ENCODE measurements at places on chromosomes 1 and 21. TPM values are rescaled to one million over a fixed set of nuclear protein-coding genes. Genes with fewer than 3 reads are reported as not detected.

GRCh38 chr1:6447016-6447817 lies 18.8 kb downstream of the TNFRSF25 start:
- H3K27ac ChIP-seq = no peak overlapping the region
- H3K4me1 ChIP-seq = no peaks in the 10 kb centered on the region
- H3K4me3 ChIP-seq = no peak overlapping the region
- DNase-seq = no peak
- H3K27me3 ChIP-seq = no peaks in the 10 kb centered on the region

DNA sequence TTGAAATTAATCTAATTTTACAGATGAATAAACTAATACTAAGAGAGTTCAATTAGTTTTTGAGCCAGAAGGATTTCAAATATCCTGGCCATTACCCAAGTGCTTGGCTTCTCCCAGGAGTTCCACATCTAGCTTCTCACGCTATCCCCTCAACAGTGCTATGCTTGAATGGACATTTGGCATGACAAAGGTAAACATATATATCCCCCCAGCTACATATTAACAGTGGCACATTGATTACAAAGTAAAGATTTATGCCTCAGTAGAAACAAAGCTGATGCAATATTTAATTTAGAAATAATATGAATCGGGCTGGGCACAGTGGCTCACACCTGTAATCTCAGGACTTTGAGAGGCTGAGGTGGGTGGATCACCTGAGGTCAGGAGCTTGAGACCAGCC lies 434.6 kb upstream of the PRMT6 start:
- DNase-seq = no peak
- no peak overlapping the region for H3K27ac ChIP-seq
- H3K4me1 ChIP-seq = no peaks in the 10 kb centered on the region

Gene CNR2
- not detected for total RNA-seq

Gene LAX1
- not detected for total RNA-seq

DNA sequence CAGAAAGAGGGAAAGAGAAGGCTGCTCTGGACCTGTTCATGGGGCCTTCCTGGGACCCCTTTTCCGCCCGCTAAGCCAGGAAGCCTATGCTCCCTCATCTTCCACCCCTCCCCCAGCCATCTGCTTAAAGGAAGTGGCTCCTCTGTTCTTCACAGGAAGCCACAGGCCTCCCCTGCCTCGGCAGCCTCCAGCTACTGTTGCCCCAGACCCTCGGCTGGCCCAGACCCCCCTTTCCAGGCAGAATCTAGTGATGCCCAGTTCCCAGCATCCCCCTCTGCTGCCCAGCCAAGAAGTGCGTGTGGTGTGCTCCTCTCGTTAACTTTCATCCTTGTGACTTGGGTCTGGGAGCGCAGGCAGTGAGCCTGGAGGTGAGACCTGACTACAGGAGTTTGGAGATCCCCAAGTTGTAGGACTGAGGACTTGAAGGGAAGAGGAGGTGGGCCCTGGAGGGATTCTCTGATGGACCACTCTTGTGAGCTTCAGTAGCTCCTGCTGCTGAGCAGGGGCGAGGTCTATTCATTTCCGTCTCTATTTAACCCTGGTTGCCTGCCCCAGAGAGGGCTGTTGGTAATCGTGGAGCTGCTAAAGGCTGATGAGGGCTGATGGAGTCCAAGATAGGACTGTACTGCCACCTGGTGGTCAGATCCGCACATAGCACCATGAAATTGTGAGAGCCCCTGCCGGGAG lies 9.1 kb downstream of the IFI6 start:
- H3K4me3 ChIP-seq = no peak overlapping the region
- no peak overlapping the region for H3K27ac ChIP-seq
- no peaks in the 10 kb centered on the region for H3K36me3 ChIP-seq
- DNase-seq = peak; percentile 78
- no peaks in the 10 kb centered on the region for H3K27me3 ChIP-seq

DNA sequence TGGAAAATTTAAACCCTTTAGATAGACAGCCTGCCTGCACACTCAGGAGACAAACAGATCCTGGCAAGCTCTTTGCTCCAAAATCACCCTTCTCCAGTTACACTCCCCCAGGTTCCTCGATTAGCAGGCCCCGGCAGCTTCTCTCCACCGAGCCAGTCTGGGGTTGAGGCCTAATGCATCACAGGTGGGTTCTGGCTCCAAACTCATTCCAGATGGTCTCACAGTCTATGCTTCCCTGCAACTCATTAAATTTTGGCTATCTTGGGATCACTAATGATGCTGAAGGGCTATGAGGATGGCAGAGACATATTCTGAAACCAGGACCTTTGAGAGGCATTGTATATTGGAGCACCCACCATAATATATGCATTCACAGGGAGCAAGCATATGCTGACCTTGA lies 559.8 kb upstream of the USP24 start:
- H3K4me3 ChIP-seq = no peak overlapping the region
- no peaks in the 10 kb centered on the region for H3K36me3 ChIP-seq
- no peak for DNase-seq
- no peak overlapping the region for H3K27ac ChIP-seq
- H3K4me1 ChIP-seq = no peaks in the 10 kb centered on the region

- H3K4me3 ChIP-seq = peak within 1 kb of the TSS; percentile 70
- peaks cover 15% of the 10 kb centered on the region for H3K4me1 ChIP-seq
- H3K27ac ChIP-seq = peak within 1 kb of the TSS; percentile 96
- no peaks in the 10 kb centered on the region for H3K27me3 ChIP-seq
These were observed at the start of gene SRRM1 for GRCh38 chr1:24642481-24643362. TSS of gene SRRM1 (plus strand) at chr1:24643302. CDS start at chr1:24643327, 25 bp downstream.

Gene LCE6A
- not detected for total RNA-seq

DNA sequence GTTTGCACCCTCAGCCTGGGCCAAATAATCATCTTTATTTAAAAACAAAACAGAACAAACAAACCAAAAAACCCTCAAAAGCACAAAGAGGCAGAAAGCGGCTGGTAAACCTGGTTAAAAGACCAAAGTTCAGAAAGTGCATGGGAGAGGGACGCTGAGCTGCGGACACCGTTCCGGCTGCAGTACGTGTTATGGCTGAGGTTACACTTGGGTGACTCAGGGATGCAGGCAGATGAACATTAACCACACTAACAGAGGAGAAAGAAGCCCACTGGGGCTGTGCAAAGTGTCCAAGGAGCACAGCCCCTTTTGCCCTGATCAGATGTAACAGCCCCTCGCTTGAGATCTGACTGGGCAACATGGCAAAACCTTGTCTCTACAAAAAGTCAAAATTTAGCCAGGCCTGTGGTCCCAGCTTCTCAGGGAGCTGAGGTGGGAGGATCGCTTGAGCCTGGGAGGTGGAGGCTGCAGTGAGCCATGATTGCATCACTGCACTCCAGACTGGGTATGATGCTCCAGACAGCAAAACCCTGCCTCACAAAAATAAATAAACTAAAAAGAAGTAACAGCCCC lies 28.3 kb downstream of the GPR157 start:
- no peaks in the 10 kb centered on the region for H3K4me1 ChIP-seq
- DNase-seq = no peak
- no peak overlapping the region for H3K4me3 ChIP-seq
- H3K36me3 ChIP-seq = no peaks in the 10 kb centered on the region
- H3K27me3 ChIP-seq = no peaks in the 10 kb centered on the region

- H3K36me3 ChIP-seq = no peaks in the 10 kb centered on the region
- no peaks in the 10 kb centered on the region for H3K27me3 ChIP-seq
- no peak for DNase-seq
- H3K27ac ChIP-seq = no peak overlapping the region
These were observed 15.9 kb upstream of the ZBTB21 start for GRCh38 chr21:42026082-42026435.

DNA sequence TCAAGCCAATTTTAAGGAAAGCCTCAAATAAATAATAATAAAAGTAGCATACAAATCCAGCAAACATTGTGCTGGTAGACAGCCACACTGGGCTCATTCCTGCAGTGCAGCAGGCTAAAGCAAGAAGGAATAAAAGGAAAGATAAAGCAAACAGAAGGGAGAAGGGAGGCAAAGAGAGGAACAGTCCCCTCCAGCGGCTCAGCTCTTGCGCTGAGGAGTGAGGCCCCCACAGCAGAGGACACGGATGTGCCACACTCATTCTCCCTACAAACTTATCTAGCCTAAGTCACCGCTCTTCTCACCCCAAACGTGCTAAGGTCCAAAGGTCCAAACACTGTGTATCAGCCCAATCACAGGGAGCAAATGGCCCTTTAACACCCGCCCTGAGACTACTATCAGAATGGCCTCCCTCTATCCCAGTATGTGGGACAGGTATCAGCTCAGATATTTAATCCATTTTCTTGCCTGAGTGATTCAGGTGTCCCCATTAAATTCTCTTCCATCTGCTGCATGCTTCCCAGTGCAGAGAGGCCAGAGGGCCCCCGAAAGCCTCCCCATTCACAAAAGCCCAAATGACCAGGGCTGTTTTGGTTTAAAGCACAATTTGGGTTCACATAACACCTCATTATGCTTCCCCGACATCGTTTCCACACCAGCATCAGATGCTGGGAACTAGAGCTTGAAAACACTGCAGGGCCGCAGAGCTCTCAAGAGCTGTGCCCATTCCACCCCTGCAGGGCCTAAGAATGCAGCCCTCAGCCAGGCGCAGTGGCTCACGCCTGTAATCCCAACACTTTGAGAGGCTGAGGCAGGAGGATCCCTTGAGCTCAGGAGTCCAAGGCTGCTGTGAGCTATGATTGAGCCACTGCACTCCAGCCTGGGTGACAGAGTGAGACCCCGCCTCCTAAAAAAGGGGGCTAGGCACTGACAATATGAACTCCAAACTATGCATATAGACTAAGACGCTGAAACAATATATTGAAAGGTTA lies 17.8 kb downstream of the CAPZB start:
- no peaks in the 10 kb centered on the region for H3K36me3 ChIP-seq
- no peaks in the 10 kb centered on the region for H3K27me3 ChIP-seq
- H3K27ac ChIP-seq = no peak overlapping the region
- DNase-seq = no peak
- no peak overlapping the region for H3K4me3 ChIP-seq

- peak overlapping the region; percentile 98 for H3K27ac ChIP-seq
- DNase-seq = peak; percentile 84
- no peak overlapping the region for H3K4me3 ChIP-seq
These were observed 2.1 kb upstream of the GRHL3 start for GRCh38 chr1:24317081-24317480.

DNA sequence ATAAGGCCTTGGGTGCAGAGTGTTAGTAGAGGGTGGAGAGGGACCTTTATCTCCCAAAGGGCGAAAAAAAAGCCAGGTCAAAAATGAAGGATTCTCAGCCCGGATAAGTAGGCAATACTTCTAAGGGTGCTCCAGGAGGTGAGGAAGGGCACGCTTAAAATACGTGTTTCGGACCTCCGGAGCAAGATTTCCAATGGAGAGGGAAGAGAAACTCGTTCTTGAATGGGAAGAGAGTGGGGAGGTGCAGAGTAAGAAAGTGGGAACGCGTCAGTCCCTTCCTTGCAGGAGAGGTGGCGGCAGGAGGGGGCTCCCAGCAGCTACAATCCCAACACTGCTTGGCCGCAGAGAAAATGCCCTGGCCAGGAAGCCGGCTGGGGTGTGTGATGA lies 581 bp downstream of the EFCAB14 start:
- peaks cover 23% of the 10 kb centered on the region for H3K36me3 ChIP-seq
- DNase-seq = no peak
- peak overlapping the region; percentile 82 for H3K4me3 ChIP-seq
- peaks cover 53% of the 10 kb centered on the region for H3K4me1 ChIP-seq
- no peaks in the 10 kb centered on the region for H3K27me3 ChIP-seq

GRCh38 chr21:45146306-45146705 lies 71.9 kb downstream of the ADARB1 start:
- no peaks in the 10 kb centered on the region for H3K36me3 ChIP-seq
- H3K27me3 ChIP-seq = no peaks in the 10 kb centered on the region
- DNase-seq = no peak
- no peak overlapping the region for H3K4me3 ChIP-seq

GRCh38 chr1:19934336-19934735 lies 10.9 kb upstream of the PLA2G2E start:
- H3K36me3 ChIP-seq = no peaks in the 10 kb centered on the region
- H3K4me3 ChIP-seq = no peak overlapping the region
- H3K4me1 ChIP-seq = no peaks in the 10 kb centered on the region

- DNase-seq = no peak
- H3K27ac ChIP-seq = no peak overlapping the region
- no peak overlapping the region for H3K4me3 ChIP-seq
These were observed 152.7 kb upstream of the CHRM3 start for GRCh38 chr1:239233626-239234025.

DNA sequence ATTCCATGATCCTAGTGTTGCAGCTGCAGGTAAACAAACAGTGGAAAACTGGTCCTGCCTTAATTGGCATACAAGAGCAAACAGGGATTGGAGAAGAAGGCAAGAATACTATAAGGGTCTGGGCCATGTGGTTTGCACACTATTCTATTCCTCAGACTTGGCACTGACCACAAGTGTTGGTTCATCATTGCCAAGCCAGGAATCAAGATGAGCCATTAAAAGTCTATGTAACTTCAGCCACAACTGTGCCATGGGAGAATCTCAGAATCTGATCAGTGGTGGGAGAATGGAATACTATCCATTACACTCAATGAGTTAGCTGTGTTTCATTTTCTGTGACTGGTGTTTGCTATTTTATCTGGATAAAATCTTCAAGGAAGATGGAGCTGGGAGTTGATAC lies 26.2 kb upstream of the FCER1A start:
- H3K4me3 ChIP-seq = no peak overlapping the region
- H3K27ac ChIP-seq = no peak overlapping the region
- H3K36me3 ChIP-seq = no peaks in the 10 kb centered on the region
- no peak for DNase-seq

DNA sequence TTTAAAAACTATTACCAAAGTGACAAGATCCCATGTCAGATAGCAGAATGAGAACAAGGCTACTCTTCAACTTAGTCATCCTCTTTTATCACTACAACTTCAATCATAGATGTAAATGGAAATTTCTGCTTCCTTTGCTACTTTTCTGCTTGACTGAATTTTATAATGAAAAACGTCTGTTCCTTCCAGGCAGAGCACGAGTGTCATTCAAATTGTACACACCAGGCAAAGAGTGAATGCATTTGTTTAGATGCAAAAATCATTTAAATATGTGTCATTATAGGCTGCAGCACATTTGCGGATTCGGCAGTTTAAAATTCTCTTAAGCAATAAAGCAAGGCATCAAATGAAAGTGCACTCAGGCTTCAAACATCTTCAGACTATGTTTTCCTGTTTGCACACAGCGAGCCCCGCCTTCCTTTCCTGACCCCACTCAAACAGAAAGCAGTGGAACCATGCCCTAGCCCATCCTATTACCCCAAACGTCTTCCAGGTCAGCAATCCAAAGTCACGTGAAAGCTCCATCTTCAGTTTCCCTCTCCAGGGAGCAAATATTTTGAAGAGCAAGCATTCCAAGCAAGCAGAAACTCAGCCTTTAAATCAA lies 99.6 kb downstream of the APP start:
- no peak for DNase-seq
- H3K4me3 ChIP-seq = no peak overlapping the region
- H3K27ac ChIP-seq = no peak overlapping the region
- H3K27me3 ChIP-seq = no peaks in the 10 kb centered on the region
- no peaks in the 10 kb centered on the region for H3K36me3 ChIP-seq

DNA sequence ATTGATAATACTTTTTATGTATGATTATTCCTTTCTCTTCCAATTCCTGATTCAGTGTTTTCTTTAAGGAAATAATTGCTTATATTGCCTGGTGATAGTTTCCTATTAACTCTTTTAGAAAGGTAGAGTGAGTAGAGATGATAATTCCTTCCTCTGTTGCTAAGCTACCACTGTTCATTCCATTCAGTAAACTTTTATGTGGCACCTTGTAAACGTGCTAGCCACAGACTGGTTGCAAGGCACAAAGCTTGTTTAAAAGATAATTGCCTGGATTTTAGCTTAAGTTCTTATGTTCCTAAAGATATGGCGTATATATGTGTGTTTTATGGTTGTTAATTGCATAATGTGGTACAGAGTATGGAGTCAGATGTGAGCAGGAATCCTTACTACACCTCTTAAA lies 3.2 kb downstream of the ZFYVE9 start:
- H3K4me1 ChIP-seq = peaks cover 13% of the 10 kb centered on the region
- H3K27ac ChIP-seq = no peak overlapping the region
- H3K36me3 ChIP-seq = no peaks in the 10 kb centered on the region
- DNase-seq = no peak
- H3K27me3 ChIP-seq = no peaks in the 10 kb centered on the region
- H3K4me3 ChIP-seq = no peak overlapping the region

Measured in PC-9 (cell line).